ENCODE measurements at places on chromosomes 7 and 10.

GRCh38 chr10:129921801-129922597, 42.1 kb downstream of the EBF3 start:
- DNase-seq, result no peak

DNA sequence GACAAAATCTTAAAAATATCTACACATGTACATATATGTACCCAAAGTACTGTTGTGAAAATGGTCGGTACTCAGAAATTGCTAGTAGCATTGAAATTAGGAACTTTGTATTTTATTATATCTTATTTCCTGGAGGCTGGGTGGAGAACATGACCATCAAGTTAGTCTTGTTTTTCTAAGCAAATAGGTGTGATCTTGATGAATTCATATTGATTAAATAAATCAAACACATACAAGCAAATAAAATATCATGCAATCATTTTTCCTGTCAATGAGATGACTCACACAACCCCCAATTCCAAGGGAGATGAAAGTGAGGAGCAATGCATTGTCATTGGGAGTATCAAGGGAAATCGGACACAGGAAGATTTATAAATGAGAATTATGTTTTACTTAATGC, 18.0 kb downstream of the VSTM2A start:
- DNase-seq, result no peak

GRCh38 chr7:127844707-127845331, 186.4 kb downstream of the LRRC4 start:
- no peak for DNase-seq

DNA sequence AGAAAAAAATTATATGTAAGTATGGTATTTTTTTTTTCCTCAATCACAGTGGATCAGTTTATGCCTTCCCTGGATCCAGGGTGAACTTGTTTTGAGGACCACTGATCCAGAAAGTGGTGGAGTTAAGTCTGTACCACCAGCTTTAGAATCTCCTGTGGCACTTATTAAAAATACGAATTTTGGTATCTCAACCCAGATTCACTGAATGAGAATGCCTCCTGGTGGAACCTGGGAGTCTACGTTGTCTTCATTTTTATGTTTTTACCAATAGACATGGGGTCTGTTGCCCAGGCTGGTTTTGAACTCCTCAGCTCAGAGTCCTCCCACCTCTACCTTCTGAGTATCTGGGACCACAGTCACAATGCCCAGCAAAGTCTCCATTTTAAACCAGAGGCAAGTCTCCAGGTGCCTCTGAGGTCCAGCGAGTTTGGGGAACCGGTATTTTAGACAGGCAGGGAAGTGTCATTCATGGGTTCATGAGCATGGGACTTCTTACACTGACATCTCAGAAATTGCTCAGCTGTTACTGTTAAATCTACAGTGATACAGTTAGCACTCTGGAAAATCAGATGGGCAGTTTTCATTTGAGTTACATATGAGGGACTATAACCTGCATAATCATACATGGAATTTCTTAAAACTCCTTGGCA, 200.9 kb downstream of the AUTS2 start:
- no peak for DNase-seq

GRCh38 chr10:127737563-127738511, 852 bp downstream of the FOXI2 start:
- peak; percentile 46 for DNase-seq

DNA sequence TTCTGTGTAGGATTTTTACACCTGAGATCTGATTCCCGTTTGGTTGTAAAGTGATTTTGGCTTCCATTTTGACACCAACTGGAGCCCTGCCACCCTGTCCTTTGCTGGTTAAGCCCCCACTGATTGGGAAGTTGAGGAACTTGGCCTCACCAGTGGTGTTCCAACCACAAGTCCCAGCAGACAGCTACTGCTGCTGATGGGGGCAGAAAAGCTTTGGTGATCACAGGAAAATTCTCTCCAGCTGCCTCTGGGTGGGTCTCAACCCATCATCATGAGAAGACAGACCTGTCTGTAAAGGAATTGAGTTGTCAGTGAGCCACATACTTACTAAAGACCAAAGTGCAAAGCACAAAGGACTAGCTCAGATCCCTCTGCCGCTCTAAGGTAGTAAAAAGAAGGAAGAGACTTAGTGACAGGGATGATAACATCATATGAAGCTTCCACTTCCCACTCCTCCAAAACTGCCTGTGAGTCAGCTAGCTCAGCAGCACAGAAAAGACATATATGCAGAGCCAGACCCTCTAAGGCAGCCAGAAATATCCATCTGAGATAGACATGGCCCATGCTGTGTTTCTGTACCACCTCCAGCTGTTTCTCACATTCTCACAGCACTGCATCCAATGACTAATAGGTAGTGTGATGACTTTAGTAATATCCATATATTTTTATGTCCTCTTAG, 22.4 kb upstream of the LRRC17 start:
- DNase-seq, result no peak
